ENCODE measurements at places on chromosomes 3 and 15.

DNA sequence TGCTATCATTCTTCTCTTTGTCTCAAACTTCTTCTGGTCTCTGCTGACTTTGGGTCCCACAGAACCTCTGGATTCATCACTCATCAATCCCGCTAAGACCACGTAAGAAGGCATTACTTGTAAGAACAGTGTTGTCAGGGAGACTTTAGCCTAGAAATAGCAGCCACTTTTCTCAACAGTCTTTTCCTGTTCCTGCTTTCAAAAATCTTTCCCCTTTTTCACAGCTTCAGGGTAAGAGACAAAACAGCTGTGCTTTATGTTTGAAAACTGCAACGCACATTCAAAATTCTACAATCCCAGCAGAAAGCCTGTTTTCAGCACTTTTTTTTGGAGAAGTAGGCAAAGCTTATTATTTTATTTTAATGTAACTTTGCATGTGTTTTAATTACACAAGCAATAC lies 42.0 kb upstream of the FAM98B start:
- no peak for DNase-seq

DNA sequence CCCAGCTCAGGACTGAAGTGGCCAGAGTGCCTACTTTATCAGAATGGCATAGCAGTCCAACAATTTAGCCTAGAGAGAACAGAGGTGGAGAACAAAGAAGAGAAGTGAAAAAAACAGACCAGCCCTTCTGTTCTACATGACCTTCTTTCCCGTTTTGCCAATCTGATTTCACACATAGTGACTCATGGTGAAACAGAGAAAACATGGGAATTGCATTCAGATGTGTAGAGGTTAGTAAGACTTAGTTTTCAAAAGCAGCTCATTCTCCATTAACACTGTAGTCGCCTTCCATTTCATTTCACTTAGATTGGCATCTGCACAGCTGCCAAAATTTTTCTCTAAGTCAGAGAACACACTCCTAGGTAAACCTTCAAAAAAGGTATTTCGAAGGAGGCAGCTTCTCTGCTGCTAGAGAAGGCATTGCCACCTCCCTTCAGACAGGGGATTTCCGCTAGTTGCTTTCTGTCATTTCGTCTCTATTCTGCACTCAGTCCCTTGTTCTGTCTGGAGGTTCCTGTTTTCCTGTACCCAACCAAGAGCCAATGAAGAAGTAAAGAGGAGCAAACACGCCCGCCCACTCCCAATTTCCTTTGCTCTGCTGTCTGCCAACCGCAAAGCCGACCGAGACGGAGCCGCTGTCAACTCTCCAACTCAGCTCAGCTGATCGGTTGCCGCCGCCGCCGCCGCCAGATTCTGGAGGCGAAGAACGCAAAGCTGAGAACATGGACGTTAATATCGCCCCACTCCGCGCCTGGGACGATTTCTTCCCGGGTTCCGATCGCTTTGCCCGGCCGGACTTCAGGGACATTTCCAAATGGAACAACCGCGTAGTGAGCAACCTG lies at the start of gene ARL6IP5:
Gene ARL6IP5, plus strand, starts transcription at position 612 of the 842 bp plus-strand sequence. Its CDS starts 111 bp downstream, at position 723.
- no peak for DNase-seq

DNA sequence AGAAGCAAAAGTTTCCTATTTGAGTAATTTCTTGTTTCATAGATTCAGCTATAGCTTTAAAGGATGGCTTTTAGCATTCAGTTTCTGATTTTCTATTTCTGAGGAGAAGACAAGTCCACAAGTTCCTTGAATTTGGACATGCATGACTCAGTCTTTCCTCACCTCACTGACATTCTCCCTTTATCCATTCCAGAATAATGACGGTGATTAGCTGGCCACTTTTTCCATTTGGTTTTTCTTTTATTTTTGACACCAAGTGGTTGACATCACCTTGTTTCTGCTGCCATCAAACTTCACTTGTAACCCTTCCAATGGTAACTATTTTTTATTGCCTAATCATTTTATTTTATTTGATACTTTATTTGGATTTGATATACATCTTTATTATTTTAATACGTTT lies 404.4 kb upstream of the KCNMB2 start:
- no peak for DNase-seq

DNA sequence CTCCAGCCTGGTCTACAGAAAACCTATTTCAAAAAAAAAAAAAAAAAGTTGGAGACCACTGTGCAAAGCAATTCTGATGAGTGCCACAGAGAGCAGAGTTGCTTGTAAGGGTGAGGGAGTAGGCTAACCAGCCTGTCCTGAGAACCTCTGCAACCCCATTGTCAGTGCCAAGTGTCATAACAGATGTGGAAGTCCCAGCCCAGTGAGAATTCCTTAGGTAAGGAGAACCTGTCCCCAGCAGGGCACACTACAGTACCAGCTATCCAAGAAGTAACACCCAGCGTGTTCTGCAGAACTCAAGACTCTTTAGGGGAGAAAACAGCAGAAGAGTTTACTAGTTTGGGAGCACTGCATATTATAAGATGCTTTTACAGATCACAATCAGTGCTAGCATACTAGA lies 156.3 kb downstream of the LIPC start:
- no peak for DNase-seq

Data from cortex of kidney (tissue), 1 donor.